ENCODE measurements at places on chromosomes 1 and 21. TPM values are rescaled to one million over a fixed set of nuclear protein-coding genes. Genes with fewer than 3 reads are reported as not detected.

GJC2 gene
- 2.8 TPM for total RNA-seq

GON4L gene
- 44.5 TPM for total RNA-seq

LRP8 gene
- total RNA-seq, result 3.5 TPM

S100A9 gene
- 19.1 TPM for total RNA-seq

CD48 gene
- 15.0 TPM for total RNA-seq

IL10 gene
- total RNA-seq, result 1.4 TPM

FAM177B gene
- total RNA-seq, result 36.8 TPM

CFHR5 gene
- total RNA-seq, result not detected

RAB25 gene
- 103 TPM for total RNA-seq

LRRC40 gene
- 7.7 TPM for total RNA-seq

- no peak for DNase-seq
These were observed 51.7 kb downstream of the WNT9A start for GRCh38 chr1:227895828-227896685.

- no peak for DNase-seq
These were observed 126.6 kb downstream of the ACTL8 start for GRCh38 chr1:17881761-17882160.

DNA sequence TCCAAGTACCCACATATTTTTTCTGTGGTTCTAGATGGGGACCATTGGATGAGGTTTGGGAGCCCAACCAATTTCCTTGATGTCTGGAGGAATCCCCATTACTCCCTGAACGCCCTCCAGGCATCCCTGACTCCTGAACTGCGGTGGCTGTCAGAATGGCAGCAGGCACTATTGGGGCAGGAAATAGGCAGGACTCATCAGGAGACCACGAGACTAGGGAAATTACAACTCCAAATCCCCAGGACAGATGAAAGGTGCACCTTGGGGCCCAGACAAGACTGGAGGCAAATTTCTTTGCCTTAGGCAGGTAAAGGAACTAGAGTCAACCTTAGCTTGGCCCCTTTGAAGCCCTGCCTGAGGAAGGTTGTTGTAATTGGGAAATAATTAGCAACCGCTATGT, 1.1 kb downstream of the CGN start:
- no peak for DNase-seq

DNA sequence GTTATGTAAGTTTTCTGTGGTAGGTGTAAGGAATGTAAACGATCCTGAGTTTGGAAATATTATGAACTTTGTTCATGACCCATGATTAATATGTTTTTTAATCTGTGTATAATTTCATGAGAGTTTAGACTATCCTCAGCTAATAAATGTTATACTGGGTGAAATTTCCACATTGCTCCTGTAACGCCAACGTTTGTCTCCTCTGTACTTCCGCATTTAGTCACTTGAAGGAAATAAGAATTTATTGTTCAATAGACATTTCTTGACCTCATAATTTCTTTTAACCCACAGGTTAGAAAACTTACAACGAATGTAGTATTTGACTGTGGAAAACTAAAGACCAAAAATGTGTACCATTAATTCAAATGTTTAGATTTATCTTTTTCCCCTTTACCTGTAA, 876 bp downstream of the KCNJ15 start:
- DNase-seq, result no peak

GRCh38 chr1:6309564-6309963, 48.7 kb upstream of the GPR153 start:
- no peak for DNase-seq

- DNase-seq, result no peak
These were observed 732 bp downstream of the ABCG1 start for GRCh38 chr21:42219606-42220137.

- DNase-seq, result no peak
These were observed 8.3 kb downstream of the ACTRT2 start for GRCh38 chr1:3029481-3029961.

DNA sequence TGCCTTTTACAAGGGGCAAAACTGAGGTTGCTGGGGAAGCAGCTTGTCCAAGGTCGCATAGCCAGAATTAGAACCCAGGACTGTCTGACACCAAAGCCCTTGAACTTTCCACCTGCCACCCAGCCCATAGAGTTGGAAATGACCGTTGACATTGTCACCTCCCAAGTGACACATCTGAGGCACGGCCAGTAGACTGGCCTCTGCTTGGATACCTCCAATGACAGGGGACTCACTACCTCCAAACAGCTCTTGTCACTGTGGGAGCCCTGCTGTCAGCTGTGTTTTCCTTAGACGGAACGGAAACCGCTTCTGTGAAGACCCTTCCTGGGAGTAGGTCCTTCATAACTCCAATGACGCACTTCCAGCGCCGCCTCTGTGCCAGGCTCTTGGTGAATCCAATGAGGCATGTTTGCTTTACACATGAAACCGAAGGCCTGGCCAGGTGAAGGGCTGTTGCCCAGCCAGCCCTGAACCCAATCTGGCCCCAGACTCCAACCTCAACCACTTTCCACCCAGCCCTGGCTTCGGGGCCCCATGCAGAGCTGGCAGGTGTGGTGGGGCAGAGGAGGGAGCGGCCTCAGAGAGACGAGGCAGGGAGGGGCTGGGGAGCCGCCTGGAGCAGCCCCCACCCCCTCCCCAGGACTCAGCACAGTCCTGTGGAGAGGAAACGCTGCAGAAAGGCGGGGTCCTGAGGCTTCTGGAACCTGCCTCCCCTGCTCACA, 109.2 kb upstream of the IFFO2 start:
- no peak for DNase-seq

DNA sequence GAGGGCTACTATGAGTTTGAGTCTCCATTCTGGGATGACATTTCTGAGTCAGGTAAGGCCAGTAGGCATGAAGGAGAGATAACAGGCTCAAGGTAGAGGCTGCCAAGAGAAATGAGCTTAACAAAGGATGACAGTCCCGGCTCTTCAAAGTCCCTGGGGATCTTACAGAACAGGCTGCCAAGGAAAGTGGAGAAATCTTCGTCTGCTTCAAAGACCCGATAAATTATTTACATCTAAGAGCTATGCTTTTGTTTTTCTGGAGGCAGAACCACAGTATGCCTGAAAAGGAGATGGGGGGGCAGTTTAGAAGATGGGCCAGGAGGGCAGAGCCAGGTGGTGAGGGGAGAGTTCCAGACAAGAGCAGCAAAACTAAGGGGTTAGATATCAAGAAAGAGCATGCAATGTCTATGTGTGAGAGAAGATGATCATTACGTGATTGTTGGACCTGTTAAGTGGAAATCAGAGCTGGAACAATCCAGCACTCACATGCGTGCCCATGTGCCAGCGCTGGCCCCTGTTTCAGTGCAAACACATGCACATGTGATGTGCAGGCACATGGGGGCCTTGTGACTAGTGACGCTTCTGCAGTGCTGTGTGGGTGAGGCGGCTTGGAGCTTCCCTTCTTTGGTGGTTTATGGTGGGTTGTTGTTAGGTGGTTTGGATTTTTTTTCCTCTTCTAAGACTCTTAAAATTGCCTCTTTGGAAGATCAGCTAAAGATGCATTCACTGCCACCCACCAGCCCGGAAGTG, 25.7 kb downstream of the CAMK1G start:
- DNase-seq, result no peak

GRCh38 chr1:94422115-94422820, 4.1 kb downstream of the ABCD3 start:
- no peak for DNase-seq

DNA sequence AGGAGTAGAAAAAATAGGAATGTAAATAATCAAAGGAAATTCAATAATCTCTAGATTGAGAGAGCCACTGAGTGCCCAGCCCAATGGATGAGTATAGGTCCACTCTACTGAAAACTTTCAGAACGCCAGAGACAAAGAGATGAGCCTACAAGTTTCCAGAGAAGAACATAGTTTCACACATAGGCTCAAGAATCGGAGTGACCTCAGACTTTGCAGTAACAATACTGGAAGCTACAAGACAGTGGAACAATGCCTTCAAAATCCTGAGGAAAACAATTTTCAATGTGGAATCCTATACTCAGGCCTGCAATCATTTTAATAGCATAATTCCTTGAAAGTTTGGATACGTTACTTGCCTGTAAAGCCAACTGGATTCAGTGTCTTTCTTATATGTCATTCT, 11.0 kb downstream of the GJA4 start:
- DNase-seq, result no peak

DNA sequence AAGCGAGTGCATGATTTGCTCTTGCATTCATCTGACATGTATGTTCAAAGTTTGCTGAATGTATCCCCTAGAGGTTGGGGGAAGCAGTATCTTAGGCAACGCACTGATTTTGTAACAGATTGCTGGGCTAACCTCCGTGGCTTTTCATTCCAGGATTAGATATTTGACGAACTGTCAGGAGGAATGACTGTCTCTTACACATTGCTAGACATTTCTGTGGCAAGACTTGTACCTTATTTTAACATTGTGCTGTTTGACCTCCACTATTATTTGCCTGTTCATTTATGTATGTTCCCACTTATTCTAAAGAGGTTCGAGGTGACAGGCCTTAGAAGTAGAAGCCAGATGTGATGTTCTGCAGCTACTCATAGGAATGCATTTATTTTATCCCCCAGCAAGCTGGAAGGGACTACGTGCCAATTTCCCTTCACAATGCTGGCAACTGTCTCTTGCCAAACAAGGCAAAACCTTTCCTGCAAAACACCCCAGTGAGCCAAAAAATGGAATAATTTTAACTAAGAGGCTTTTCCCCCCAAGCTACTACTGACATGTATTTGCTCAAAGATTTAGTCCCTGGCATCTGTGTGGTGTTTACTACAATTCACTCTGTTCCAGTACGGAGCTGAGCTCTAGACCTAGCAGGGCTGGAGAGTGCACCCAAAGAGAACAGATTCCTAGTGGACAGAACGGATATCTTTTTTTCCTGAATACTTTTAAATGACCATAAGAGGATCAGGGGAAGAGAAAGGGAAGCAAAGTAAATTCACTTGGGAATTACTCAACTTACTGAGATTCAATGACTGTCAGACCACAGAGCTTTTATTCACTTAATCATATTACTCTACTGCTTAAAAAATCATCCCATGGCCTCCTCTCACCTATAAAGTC, 646.2 kb downstream of the SMYD3 start:
- no peak for DNase-seq

DNA sequence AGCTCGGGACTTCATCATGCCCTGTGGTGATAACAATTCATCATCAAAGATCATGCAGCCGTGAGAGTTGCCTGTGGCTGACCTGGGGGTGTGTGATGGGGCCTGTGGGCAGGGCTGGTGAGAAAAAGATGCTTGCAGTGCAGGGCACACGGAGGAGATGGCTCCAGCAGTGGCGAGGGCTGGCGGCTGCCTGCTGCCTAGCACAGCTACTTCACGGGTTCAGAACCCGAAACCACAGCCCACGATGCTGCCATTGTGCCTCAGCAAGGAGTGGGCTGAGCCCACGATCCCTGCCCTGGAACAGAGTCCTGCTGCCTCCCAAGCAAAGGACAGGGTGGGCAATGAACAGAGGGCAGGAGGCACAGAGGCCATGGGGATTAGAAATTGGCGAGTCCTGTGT, 631 bp upstream of the KRTAP10-9 start:
- no peak for DNase-seq

GRCh38 chr1:56099766-56100265, 479.5 kb downstream of the PLPP3 start:
- no peak for DNase-seq

DNA sequence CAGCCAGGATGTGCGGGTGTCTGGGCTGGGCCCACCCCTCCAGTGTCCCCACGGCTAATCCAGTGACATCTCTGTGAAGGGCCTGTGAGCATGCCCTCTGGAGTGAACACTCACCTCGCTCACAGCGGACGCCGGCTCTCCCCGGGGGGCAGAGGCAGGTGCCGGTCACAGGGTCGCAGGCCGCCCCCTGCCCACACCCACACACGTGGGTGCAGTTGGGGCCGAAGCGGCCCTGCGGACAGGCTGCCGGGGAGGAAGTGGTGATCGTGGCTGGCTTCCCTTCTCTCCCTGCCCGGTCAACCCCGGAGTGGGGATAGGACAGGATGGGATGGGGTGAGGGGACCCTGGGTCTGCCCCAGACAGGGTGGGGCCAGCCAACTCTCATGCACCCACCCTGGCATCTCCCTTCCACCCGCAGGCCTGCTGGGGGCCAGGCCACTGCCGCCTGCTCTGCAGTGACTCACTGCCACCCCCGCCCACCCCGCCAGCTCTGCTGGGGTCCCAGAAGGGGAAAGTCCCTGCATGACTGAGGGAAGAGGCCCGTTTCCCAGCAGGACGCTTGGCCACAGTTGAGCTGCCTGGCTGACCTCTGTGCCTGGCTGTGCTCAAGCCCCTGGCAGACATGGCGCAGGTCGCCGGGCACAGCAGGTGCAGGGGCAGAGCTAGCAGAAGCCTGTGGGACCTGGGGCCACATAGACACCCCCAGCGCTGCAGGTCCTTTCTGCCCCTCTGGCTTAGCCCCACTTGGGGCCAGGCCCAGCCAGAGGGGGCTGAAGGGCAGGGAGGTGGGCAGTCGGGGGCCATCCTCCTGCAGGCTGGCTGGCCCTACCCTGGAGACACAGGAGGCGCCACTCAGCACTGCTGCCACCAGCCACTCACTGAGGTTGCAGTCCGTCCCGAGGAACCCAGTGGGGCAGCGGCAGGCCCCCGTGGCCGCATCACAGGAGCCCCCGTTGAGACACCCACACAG, 41.6 kb downstream of the ARHGEF16 start:
- no peak for DNase-seq

DNA sequence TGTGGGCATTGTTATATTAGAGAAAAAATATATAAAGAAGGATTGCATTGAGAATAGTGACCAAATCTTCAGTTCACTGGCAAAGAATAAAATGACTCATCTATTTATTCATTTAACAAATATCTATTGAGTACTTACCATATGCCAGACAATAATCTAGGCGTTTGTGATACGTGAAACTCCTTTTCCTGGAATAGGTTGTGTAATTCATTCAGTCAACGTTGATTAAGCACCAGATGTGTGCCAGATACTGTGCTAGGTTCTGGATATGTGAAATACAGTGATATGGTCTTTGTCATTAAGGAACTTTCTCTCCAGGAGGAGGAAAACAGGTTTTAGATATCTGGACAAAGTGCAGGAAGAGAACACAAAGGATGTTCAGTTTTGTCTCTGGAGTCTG, 344.5 kb downstream of the RWDD3 start:
- DNase-seq, result no peak

GRCh38 chr1:244456586-244456985, 4.5 kb upstream of the CATSPERE start:
- no peak for DNase-seq

- no peak for DNase-seq
These were observed 17.7 kb downstream of the PLEKHM2 start for GRCh38 chr1:15701784-15702183.

Measured in mucosa of gallbladder (tissue), 1 donor.